ENCODE measurements at places on chromosomes 7 and 10.

DNA sequence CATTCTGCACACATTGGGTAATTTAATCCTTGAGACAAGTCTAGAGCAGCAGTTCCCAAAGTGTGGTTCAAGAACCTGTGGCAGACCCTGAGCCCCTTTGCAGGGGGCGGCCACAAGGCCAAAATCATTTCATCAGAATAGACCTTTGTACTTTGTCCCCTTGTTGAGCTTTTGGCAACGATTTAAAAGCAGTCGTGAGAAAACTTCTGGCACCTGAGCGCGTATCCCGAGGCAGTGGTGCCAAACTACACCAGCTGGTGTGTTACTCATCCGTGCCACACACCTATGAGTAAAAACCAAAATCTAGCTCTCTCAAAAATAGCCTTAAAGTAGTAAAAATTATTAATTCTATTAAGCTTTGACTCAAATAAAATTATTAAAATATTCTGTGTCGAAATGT, 306.8 kb downstream of the SDK1 start:
- DNase-seq, result no peak

DNA sequence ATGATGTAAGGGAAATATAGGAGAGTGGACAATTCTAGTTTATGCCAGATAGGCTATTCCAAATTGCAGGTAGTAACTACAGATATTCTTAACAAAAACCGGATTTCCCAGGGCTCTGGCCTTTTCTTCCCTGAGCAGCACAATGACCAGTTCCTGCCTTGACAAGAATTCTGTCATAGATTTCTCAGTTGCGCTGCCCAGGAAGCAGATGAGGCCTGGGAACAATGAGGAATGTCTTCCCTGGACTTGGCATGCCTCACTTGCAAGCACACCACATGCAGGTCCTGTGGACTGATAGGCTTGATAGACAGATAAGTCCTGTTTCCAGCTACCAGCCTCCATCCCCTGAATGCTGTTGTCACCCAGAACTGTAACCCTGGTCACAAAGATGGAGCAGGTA, 174.5 kb upstream of the PRSS58 start:
- no peak for DNase-seq

GRCh38 chr7:33278095-33278494, 148.7 kb downstream of the BBS9 start:
- DNase-seq, result no peak

- DNase-seq, result peak; percentile 27
These were observed 189.5 kb downstream of the ANKRD30A start for GRCh38 chr10:37314862-37315261.

- peak; percentile 24 for DNase-seq
These were observed 51.9 kb upstream of the CHST15 start for GRCh38 chr10:124145109-124145870.

GRCh38 chr7:101146-102046, 91.0 kb upstream of the FAM20C start:
- peak; percentile 87 for DNase-seq

GRCh38 chr7:90520484-90520883, 51.0 kb downstream of the PTTG1IP2 start:
- DNase-seq, result peak; percentile 13

- DNase-seq, result no peak
These were observed 852.8 kb upstream of the CELF2 start for GRCh38 chr10:10164848-10165247.

- DNase-seq, result no peak
These were observed 94.0 kb downstream of the WDR11 start for GRCh38 chr10:120945182-120945581.

DNA sequence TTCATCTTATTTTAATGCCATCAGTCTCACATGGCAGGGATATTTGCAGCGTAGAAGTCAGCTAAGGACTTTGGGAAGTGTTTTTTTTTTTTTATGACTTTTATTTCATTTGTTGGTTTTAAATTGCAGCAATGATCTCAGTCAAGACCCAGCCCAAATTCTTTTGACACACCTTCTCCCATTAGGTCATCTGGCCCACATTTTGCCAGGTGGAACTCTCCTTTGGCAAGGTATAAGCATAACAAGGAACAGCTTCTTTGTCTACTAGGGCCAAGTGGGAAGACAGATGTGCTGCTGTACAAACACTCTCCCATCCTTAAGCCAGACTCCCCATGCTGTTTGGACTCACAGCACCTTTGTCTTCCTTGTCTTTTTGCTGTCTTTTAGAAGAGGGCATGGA, 41.8 kb downstream of the PLEKHA8 start:
- DNase-seq, result no peak

- no peak for DNase-seq
These were observed 757 bp downstream of the RAB19 start for GRCh38 chr7:140404565-140405065.

- no peak for DNase-seq
These were observed 14.2 kb downstream of the ZNF365 start for GRCh38 chr10:62388328-62388727.

GRCh38 chr10:11147722-11148121, 130.1 kb downstream of the CELF2 start:
- DNase-seq, result no peak

GRCh38 chr10:66572700-66573099, 353.1 kb upstream of the LRRTM3 start:
- no peak for DNase-seq

DNA sequence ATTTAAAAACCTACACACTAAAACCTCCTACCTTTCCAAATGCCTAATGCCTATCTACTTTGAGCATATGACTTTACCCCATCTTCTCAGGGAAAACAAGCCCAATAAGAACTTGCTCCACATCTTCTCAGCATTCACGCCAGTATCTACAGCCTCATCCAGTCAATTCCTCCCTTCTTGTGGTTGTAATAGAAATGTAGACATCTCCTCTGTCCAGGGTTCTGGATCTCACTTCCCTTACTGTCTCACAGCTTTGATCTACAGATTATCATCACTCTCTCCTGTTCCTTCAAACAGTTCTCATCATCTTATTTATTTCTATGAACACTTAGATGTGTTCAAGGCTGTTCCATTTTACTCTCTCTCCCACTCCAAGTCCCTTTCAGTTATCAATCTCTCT, 70.4 kb upstream of the NOBOX start:
- DNase-seq, result no peak

DNA sequence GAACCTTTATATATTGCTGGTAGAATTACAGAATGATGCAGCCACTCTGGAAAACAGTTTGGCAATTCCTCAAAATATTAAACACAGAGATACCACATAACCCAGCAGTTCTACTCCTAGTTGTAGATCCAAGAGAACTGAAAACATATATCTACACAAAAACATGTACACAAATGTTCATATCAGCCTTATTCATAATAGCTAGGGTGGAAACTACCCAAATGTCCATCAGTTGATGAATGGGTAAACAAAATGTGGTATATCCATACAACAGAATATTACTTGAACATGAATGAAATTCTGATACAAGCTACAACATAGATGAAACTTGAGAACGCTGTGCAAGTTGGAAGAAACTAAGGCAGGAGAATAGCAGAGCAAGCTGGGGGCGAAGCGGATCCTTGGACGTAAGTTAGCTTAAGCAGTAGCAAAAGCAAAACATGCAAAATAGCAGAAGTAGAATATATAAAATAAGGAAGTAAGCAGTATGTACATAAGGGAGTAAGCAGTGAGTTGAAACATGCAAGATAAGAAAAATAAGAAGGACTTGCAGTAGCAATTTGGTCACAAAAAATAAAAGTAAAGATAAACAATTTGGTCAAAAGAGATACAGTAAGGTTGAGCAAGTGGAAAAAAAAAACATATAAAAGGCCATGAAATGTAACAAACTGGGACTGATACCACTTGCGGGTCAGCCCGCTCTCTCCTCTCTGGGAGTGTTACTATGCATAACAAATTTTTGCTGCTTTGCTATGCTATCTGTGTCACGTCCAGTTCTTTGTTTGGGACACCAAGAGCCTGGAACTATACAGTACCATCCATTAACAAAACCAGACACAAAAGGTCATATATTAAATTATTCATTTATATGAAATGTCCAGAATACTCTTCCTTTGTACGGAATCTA, 18.0 kb upstream of the HILPDA start:
- no peak for DNase-seq

DNA sequence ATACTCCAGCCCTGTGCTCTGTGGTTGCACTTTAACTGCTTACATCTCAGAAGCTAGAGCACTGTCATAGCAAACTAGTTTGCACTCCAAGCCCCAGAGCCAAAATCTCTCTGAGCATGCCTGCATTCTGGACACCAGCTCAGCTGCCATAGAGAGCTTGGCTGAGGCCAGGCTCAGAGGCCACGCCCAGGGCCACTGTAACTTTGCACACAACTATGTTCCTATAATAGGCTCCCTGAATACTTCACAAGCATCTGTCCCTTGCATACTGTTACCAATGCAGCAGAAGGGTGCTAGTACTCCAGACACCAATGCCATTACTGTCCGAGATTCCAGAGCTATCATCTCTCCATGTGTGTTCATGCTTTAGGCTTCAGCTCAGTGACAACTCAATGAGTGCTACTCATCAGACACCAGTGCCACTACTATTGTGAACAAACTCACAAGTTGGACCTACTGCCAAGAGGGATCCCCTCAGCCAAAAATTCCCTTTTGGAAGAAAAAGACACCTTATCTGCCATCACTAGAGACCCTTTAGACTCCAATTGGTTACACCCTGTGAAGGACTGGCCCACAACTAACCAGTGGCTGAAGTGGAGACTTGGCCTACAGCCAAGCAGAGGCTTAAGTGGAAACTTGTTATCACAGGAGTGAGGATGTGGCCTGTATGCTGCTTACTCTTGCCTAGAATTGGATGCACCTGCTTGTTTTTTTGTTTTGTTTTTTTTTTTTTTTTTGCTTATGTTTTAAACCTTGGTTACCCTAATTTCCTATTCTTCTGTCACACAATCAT, 211.6 kb upstream of the MAGI2 start:
- no peak for DNase-seq

DNA sequence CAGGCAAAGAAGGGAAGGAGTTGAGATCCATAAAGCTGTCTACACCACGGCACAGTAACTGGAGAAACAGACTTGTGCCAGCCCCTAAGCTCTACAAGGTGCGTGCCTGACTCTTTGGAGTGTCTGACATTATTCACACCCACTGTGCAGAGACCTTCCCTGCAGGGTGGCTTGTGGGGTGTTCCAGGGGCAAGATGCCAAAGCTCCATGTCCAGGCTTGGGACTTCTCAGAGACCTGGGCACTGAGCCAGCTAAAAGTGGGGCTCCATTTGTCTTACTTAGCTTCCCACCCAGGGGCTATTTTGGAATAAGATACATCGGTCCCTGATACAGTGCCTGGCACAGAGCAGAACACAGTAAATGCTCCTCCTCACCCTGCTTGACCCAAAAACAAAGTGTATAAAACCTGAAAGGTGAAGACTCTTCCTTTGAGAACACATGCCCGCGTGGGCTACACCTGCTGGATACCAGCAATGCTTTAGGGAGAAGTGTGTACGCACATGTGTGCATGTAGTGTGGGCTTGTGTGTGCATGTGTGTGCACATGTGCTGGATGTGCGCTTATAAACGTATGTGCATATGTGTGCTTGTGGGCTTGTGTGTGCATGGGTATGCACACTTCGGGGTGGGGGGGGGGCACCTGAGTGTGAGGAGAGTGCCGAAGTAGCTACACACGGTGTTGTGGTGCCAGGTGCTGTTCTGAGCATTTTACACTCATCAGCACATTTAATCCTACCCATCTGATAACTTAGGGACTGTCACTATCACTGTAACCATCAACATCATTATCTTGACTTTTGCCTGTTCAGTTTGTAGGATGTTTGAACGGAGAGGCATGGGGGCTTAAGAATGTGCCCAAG, 143.0 kb downstream of the ARHGAP22 start:
- DNase-seq, result no peak

- DNase-seq, result peak; percentile 80
These were observed 60.6 kb upstream of the MSMB start for GRCh38 chr10:46106410-46107255.

Data from trophoblast cell (in vitro differentiated cells and primary cell).